ENCODE measurements at places on chromosomes 2 and 18.

GRCh38 chr2:62474176-62474575 is 31.8 kb downstream of the TMEM17 start:
- no peak for DNase-seq

GRCh38 chr2:172962824-172963223 is 112.8 kb upstream of the MAP3K20 start:
- DNase-seq = no peak

DNA sequence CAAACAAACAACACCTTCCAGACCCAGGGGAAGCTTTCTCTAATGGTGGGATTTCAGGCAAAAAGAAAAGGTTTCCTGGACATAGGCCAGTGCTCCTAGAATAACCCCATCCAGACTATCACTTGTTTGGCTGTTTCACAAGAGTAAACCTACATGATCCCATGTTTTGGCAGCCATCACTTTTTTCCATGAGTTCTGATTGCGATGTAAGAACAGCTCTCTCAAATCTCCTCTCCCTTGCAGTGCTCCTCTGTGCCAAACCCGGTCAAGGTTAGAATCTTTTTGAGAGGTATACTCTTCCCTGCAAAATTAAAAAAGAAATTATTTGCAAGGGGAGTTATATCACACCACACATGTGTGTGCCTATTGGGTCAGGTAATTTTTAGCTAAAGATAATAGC is 11.9 kb downstream of the GRP start:
- DNase-seq = no peak

- DNase-seq = no peak
Measured at GRCh38 chr2:96103187-96103601, 13.2 kb downstream of the ADRA2B start.

DNA sequence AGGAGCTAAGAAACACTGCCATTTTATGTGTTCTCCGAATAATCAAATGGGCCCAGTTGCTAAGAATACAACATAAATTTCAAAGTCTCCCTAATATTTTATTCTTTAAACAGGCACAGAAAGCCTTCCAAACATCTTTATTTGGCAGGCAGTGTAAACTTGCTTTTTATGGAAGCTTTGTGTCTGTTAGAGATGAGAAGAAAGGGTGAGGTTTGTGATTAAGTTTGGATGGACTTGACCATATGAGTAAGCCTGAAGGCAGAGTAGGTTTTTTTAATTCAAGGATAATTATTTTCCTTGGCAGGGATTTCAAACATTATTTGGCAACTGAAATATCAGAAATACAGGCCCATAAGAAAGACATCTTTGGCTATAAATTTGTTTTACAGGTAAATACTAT is 62.9 kb downstream of the COX7A2L start:
- no peak for DNase-seq

GRCh38 chr18:7748251-7749007 is 181.3 kb downstream of the PTPRM start:
- DNase-seq = no peak

GRCh38 chr2:134167015-134167414 is 86.9 kb upstream of the MGAT5 start:
- no peak for DNase-seq

GRCh38 chr2:181161615-181162014 is 181.2 kb downstream of the UBE2E3 start:
- no peak for DNase-seq

- no peak for DNase-seq
Measured at GRCh38 chr2:61356261-61356957, 114.5 kb downstream of the USP34 start.

DNA sequence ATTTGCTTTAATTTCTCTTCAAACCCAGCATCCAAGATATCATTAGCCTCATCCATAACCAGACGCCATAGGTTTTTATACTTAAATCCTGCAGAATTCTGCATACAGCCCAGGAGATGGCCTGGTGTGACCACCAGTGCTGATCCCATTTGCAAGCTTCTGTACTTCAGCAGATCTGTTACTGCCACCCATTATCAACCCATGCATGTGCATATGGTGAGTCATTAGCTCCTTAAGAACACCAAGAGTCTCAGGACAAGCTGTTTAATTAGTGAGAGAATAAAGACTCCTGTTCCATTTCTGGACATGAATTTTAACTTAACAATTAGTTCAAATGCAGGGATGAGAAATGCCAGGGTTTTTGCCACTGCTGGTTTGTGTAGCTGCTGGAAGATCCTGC is 110.7 kb upstream of the TANK start:
- DNase-seq = no peak

DNA sequence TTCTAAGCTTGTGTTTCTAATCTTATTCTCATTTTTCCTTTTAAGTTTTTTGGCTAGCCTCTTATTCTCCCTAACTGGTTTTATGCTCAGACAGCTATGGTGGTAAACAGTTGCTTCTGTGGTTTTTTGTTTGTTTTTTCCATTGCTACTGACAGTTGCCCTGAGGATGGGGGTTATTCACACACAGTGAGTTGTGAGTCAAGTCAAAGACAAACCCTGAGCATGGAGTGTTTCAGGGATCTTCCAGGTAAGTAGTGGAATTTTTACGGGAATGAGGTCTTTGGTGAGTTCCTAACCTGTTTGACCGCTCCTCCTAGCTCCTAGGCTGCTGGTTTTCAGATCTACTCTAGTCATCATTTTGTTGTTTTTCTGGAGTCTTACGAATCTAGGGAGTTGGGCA is 162.8 kb downstream of the ZNF407 start:
- DNase-seq = no peak

All from dorsolateral prefrontal cortex (tissue), 122 donors.